Subcutaneous preadipocyte (primary cell): ENCODE measurements at places on chromosomes 1 and 21. TPM values are rescaled to one million over a fixed set of nuclear protein-coding genes. Genes with fewer than 3 reads are reported as not detected.

GPR52 gene
- 1.8 and 2.5 TPM in 2 replicates for total RNA-seq

SLC6A9 gene
- 1.1 and 1.2 TPM in 2 replicates for total RNA-seq

PODN gene
- total RNA-seq: 0.78 and 5.1 TPM in 2 replicates

IL24 gene
- not detected in 2 replicates for total RNA-seq

MROH9 gene
- 0.37 TPM in 1 of 2 replicates, not detected in the other for total RNA-seq

ARHGAP29 gene
- total RNA-seq: 44.8 and 59.2 TPM in 2 replicates

RGS13 gene
- total RNA-seq: under 0.01 TPM in 1 of 2 replicates, not detected in the other

FCRL1 gene
- total RNA-seq: not detected in 2 replicates

LINGO4 gene
- not detected in 2 replicates for total RNA-seq

HMCN1 gene
- 15.4 and 66.1 TPM in 2 replicates for total RNA-seq

KCND3 gene
- total RNA-seq: under 0.01 and 0.37 TPM in 2 replicates

WNT4 gene
- under 0.01 TPM in 1 of 2 replicates, not detected in the other for total RNA-seq

HEYL gene
- total RNA-seq: under 0.01 TPM in 1 of 2 replicates, not detected in the other

IFI44 gene
- total RNA-seq: 7.8 and 26.5 TPM in 2 replicates

NBPF10 gene
- total RNA-seq: 1.5 and 4.3 TPM in 2 replicates

MAN1C1 gene
- 5.7 and 15.4 TPM in 2 replicates for total RNA-seq

CDCP2 gene
- not detected in 2 replicates for total RNA-seq

UBXN11 gene
- total RNA-seq: 6.5 and 8.8 TPM in 2 replicates

IGSF5 gene
- total RNA-seq: not detected in 2 replicates

PAX7 gene
- total RNA-seq: not detected in 2 replicates

SPRR2D gene
- total RNA-seq: not detected in 2 replicates

C4BPA gene
- not detected in 2 replicates for total RNA-seq

NDUFS5 gene
- total RNA-seq: 175 and 309 TPM in 2 replicates

TCHHL1 gene
- total RNA-seq: not detected in 2 replicates

CACNA1S gene
- total RNA-seq: not detected in 2 replicates

SPRR3 gene
- not detected in 2 replicates for total RNA-seq

HSD3B2 gene
- not detected in 2 replicates for total RNA-seq

CFAP74 gene
- total RNA-seq: not detected in 2 replicates

GSTM1 gene
- 13.7 and 16.2 TPM in 2 replicates for total RNA-seq

ANKRD65 gene
- total RNA-seq: 0.73 and 0.78 TPM in 2 replicates

IFI44L gene
- 13.6 and 15.2 TPM in 2 replicates for total RNA-seq

KDF1 gene
- total RNA-seq: not detected in 2 replicates

NEK7 gene
- 42.6 and 64.9 TPM in 2 replicates for total RNA-seq

IL20 gene
- total RNA-seq: not detected in 2 replicates

MEX3A gene
- 0.73 and 1.2 TPM in 2 replicates for total RNA-seq
